ENCODE measurements at places on chromosomes 1 and 21.

DNA sequence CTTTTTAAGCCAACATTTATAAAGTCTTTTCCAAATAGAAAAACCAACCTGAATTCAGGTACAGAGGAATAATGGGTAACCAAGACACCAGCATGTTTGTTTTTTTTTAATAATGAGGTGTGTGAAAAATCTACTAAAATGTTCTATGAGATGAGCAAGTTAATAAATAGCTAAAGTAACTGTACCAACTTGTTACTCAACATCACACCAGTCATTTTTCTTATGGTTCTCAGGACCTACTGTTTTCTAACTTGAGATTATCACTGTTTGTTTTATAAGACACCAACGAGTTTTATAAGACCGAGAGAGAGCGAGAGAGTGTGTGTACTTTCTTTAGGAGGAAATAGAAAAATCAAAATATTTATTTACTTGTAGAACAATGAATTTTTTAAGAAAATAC, 12.4 kb downstream of the ELK4 start:
- no peak for DNase-seq

DNA sequence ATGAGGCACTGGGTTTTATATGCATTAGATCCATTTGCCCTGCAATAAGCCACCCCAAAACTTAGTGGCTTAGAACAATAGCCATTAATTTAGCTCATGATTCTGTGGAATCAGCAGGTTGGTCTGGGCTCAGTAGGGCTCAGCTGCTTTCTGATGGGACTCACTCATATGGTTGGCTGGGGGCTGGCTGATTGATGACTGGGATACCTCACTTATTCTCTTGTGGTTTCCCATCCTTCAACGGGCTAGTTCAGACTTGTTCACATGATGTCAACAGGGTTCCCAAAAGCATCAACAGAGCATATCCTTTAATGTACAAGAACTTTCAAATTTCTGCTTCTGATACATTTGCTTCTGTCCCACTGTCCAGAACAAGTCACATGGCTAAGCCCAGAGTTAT, 43.2 kb downstream of the DNM3 start:
- no peak for DNase-seq

- no peak for DNase-seq
Measured at GRCh38 chr21:19908390-19908789, 1089.8 kb upstream of the NCAM2 start.

GRCh38 chr21:14977814-14978213, 87.0 kb downstream of the NRIP1 start:
- no peak for DNase-seq

DNA sequence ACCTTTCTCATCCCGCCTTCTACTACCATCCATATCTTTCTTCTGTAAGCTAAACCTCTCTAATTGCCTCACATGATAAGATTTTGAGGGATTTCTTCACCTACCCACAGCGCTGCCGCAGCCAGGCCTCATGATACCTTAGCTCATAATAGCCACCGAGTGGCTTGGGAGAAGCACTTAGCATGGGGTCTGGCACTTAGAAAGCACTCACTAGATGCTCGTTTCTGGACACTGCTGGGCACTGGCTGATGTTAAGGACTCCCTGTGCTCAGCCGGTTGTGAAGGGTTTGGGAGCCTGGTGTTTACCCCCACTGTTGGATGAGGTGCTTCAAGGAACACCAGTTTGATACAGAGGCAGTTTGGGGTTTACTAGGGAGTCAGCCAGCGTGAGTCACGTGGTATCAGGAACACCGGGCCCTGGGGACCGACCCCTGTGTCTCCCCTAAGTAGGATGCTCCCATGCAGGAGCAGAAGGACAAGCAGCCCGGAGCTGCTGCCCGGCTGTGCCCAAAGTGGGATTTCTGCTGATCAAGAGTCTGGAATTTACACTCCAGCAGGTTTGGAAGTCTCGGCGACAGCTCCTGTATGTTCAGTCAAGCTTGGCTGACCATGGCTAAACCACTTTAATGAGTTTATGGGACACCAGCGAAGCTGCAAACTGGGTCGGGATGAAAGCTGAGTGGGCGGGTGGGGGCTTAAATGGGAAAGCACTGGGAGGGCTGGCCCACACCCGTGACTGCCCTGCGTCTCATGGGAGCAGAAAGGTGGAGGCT, 63.3 kb downstream of the GALNT2 start:
- no peak for DNase-seq

- no peak for DNase-seq
Measured at GRCh38 chr21:36813052-36813451, 114.1 kb downstream of the SIM2 start.

DNA sequence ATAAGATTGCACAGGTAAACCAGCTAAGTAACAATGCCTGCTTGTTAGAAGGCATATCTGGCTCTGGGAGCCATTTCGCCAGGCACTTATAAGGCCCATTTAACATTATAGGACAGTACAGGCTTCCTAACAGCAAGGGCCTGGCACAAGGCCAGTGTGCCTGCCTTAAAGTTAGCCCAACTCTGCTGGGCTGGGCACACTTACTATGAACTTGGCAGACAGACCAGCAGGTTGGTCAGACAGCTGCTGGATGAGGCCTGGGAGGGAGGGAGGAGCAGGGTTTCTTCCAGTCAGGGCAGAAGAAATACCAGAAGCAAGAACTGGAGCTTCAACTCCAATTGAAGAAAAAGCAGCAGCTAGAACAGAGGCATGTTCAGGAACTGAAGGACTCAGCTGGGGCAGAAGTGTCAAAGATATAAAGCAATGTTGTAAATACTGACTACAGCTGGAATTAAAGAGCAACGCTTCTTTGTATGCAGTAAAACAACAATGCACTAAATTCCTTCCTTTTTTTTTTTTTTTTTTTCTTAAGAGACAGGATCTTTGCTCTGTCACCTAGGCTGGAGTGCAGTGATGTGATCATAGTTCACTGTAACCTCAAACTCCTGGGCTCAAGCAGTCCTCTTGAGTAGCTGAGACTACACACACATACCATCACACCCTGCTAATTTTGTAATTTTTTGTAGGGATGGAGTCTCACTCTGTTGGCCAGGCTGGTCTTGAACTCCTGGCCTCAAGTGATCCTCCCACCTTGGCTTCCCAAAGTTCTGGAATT, 4.9 kb downstream of the CACHD1 start:
- no peak for DNase-seq

Data from HCT116 (cell line).